ENCODE measurements at places on chromosomes 11 and 22. TPM values are rescaled to one million over a fixed set of nuclear protein-coding genes. Genes with fewer than 3 reads are reported as not detected.

TYR gene
- polyA plus RNA-seq = not detected

- H3K4me1 ChIP-seq = no peaks in the 10 kb centered on the region
- DNase-seq = no peak
- no peaks in the 10 kb centered on the region for H3K36me3 ChIP-seq
Observed at GRCh38 chr11:38937709-38938108, 2339.7 kb upstream of the RAG2 start.

GRCh38 chr11:86938203-86938899 is 16.8 kb downstream of the FZD4 start:
- DNase-seq = no peak
- H3K27me3 ChIP-seq = no peaks in the 10 kb centered on the region
- H3K36me3 ChIP-seq = no peaks in the 10 kb centered on the region
- H3K4me1 ChIP-seq = peaks cover 40% of the 10 kb centered on the region
- H3K4me3 ChIP-seq = peak overlapping the region; percentile 12

DNA sequence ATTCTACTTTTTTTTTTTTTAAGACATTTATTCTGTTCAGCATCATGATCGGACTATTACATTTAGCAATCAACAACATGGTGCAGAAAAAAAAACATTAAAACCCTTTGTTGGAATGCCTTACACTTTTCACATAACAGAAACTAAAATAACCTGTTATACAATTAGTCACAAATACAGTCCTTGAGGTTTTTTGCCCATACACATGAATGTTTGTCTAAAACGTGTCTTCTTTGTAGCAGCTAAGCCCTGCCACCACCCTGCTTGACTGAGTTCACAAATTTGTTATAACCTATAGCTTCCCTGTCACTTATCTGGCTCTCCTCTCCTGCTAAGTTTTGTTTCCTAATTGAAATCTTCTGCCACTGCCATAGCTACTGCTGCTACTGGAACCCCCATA is 75.4 kb upstream of the ARHGAP20 start:
- DNase-seq = no peak
- no peaks in the 10 kb centered on the region for H3K36me3 ChIP-seq
- H3K4me1 ChIP-seq = no peaks in the 10 kb centered on the region

GRCh38 chr11:73343076-73343873 is 32.9 kb upstream of the RELT start:
- no peaks in the 10 kb centered on the region for H3K27me3 ChIP-seq
- H3K4me1 ChIP-seq = no peaks in the 10 kb centered on the region
- H3K27ac ChIP-seq = no peak overlapping the region
- no peak for DNase-seq

GRCh38 chr11:11451501-11452005 is 98.5 kb upstream of the CSNK2A3 start:
- peaks cover 24% of the 10 kb centered on the region for H3K4me1 ChIP-seq
- H3K27me3 ChIP-seq = no peaks in the 10 kb centered on the region
- DNase-seq = no peak
- H3K27ac ChIP-seq = no peak overlapping the region
- H3K4me3 ChIP-seq = no peak overlapping the region

GRCh38 chr11:110454609-110455008 is 24.9 kb downstream of the FDX1 start:
- DNase-seq = no peak
- no peaks in the 10 kb centered on the region for H3K36me3 ChIP-seq
- H3K27ac ChIP-seq = no peak overlapping the region
- no peaks in the 10 kb centered on the region for H3K4me1 ChIP-seq
- H3K4me3 ChIP-seq = no peak overlapping the region

DNA sequence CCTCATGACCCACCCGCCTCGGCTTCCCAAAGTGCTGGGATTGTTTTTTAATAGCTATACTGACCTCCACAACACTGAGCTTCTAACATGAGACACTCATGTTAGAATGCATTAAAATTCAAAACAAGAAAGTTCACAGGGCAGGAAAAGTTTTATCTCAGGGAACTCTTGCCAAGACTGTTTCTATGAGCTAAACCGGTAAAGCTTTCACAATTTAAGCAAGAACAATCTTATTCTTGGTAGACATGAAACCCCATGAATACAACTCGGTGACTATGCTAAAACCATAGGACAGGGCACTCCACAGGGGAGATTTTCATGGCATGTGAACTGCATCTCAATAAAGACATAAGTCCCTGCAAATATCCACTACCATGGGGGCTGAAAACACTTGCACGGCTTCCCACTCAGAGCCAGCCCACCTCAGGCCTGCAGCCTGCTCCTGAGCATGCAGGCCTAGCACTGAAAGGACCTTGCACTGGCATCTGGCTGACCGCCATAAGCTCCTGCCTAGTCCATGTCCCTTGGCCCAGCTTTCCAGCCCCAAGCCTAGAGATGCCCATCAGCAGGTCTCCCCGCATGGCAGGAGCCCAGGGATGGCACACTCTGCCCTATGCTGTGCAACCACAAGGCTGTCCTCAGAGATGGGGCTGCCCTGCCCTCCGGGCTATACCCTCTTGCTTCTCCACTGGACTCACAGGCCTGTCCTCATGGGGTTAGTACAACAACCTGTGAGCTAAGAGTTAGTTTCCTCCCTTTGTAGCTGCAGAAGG is 58.4 kb downstream of the DGCR2 start:
- H3K27me3 ChIP-seq = no peaks in the 10 kb centered on the region
- H3K27ac ChIP-seq = no peak overlapping the region
- DNase-seq = no peak
- no peak overlapping the region for H3K4me3 ChIP-seq
- no peaks in the 10 kb centered on the region for H3K4me1 ChIP-seq
- peaks cover 46% of the 10 kb centered on the region for H3K36me3 ChIP-seq

Measured in kidney (tissue), 22 donors.